Kasumi-1 (cell line): ENCODE measurements at places on chromosomes 6 and 20.

DNA sequence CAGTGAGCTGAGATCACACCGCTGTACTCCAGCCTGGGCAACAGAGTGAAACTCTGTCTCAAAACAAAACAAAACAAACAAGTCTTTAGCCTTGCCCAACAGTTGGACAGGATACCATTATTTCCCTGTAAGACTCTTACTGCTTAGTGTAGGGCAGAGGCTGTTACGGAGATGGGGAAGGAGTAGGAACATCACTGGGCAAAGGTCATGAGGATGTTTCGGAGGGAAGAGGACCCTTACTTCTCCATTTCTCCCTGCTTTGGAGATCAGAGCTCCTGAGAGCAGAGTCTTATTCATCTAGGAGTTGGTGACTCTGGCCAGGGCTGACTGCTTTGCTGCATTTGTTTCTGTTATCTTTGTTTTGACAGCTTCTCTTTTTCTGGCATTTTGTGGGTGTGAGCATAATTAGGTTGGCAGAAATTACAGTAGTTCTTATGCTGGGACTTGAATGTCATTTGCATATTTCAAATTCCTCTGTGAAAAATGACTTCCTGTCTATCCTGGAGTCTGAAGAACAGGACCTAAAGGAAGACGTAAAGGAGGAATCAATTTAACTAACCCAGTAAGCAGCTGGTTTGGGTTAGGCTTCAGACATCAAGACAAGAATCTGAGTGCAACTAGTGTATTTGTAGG lies 89.0 kb downstream of the CDS2 start:
- DNase-seq = no peak

- DNase-seq = peak; percentile 57
These were observed 42.6 kb downstream of the TTI1 start for GRCh38 chr20:37990571-37991151.

DNA sequence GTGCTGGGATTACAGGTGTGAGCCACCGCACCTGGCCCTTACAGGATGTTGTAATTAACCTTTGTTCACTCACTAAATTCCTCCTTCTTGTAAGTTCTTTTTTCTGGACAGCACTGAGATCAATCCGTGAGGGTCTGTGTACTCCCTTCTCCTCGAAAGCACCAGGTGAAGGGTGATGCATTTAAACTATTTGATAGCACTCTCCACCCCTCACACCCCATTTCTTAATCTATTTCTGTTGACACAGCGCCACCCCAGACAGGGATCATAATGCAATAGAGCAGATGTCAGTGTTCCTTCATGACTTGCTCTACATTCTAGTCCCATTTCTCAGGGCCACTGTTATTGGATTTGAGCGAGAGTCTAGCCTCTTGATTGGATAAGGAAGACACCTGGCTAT lies 46.3 kb downstream of the PPP1R14C start:
- DNase-seq = no peak

- peak; percentile 62 for DNase-seq
These were observed 32.7 kb upstream of the FANCE start for GRCh38 chr6:35419417-35419816.

GRCh38 chr20:43681468-43681942 lies 14.6 kb downstream of the MYBL2 start:
- peak; percentile 23 for DNase-seq

DNA sequence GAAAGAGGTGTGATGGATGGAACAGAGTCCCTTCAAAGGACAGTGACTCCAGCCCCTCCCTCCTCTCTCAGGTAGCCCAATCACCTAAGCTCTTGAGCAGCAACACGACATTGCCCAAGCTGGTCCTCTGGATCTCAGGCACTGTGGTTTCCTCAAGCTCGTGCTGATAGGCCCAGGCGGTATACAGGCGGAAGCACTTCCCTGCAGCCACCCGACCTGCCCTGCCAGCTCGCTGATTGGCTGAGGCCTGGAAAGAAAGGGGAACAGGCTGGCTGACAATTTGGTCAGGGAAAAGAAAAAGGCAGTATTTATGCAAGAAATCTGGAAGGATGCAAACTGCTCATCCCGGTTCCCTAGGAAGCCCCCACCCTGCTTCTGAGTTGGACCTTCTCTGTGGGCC lies 9.6 kb downstream of the C6orf136 start:
- DNase-seq = peak; percentile 84

GRCh38 chr6:139050770-139051313 lies 22.3 kb downstream of the ABRACL start:
- no peak for DNase-seq

- DNase-seq = no peak
These were observed 5.3 kb upstream of the PM20D2 start for GRCh38 chr6:89140347-89141156.

GRCh38 chr6:10730254-10730653 lies 7.4 kb downstream of the TMEM14C start:
- peak; percentile 86 for DNase-seq

DNA sequence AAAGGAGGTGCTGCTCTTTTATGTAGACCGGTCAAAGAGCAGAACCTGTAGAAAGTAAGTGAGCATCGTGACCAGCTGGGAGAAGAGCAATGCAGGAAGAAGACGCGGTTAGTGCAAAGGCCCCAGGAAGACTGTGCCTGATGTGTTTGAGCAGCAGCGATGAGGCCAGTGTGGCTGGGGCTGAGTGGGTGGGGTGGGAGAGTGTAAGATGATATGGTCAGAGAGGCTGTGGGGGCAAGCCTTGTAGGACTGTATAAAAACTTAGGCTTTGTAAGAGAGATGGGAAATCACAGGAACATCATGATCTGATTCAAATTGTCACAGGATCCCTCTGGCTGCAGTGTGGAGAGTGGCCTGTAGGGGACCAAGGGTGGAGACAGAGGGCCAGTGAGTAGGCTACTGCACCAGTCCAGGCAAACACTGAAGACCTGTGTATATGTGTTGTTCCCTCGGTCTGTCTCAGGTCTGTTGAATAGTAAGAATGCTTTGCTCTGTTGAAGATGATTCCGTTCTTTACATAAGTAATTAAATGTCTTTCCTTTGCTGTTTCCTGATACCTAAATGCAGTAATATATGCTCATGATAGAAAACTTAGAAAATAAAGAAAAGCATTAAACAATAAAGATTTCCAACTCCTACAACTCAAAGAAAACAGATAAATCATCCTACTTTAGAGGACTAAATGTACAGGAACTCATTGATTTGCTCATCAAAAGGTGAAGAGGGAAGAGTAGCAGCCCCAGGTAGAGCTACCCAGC lies 23.6 kb upstream of the WFDC2 start:
- peak; percentile 30 for DNase-seq

GRCh38 chr6:139186692-139187091 lies 51.8 kb downstream of the HECA start:
- no peak for DNase-seq
